MV-4-11 (cell line): ENCODE measurements at places on chromosomes 3 and 15.

DNA sequence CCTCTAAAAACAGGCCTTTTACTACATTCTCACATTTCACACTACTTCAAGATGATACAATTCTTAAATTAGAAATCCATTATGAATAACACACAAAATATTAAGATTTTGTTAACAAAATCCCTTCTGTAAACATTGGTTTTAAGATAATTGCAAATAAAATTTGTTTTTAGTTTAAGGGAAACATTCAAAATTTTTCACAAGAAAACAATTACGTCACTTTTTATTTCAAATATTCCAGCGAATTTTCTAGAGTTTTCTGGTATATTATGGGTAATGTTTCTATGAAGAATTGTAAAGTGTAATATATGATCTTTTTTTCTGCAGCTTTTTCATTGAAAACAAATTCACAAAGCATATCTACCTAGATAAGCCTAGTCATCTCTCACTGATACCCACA, 5.9 kb downstream of the ARPP21 start:
- no peak for DNase-seq

GRCh38 chr3:188360364-188360881, 206.5 kb downstream of the LPP start:
- DNase-seq, result no peak

DNA sequence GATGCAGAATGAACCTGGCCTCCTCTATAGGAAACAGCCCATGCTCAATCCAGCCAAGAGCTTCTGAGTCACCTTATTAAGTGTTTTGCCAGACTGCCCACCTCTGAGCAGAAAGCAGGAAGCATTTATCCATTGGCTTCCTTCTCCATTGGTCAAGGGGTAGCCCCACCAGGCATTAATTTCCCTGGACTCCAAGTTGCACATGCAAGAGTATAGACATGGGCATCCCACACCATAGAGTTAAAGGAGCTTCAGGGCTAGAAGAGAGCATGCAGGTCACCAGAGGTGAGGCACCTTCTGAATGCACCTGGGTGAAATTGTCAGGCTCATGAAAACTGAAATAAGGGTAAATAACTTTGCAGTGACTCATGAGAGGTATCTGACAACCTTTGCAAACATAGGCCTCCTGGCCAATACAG, 230.8 kb upstream of the STAC start:
- DNase-seq, result no peak

GRCh38 chr3:133274477-133274876, 125.4 kb upstream of the BFSP2 start:
- no peak for DNase-seq

DNA sequence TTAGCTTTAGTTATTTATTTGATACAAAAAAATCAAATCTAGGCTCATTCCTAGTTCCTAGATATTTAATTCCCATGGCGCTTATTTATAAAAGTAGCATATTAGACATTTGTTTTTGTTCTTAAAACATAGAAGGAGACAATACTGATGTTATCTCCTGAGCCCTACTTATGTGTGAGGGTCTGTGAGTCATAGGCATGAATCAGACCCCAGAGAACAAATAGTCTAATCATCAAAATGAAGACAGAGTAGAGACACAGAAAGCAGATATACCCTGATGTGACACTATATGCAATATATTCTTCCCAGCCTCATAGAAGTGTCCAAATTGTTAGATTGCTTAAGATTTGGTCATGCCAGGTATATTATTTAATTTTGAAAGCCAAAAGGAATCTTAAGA, 44.9 kb downstream of the PEX5L start:
- no peak for DNase-seq

DNA sequence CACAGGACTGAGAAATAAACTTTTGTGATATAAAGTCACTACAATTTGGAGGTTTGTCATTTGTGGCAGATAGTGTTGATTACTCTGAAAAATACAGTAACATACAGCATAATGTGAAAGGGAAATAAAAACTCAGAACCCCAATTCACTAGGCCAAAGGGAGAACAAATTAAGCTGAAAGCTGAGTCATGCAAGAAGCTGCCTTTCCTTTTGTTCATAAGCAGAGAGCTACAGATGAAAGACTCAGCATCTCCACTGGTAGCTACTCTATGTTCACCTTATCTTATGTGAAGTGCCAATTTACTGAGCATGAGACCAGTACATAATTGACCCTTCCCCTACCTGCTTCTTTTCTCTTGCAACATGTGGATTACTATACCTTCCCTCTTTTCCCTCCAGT, 19.3 kb upstream of the SLTM start:
- DNase-seq, result no peak
